ENCODE measurements at places on chromosomes 12 and 14.
A peak's percentile ranks its signal among the peaks of the same experiment; 100 is the strongest.

GRCh38 chr14:55698051-55698450 lies 118.0 kb downstream of the KTN1 start:
- no peak for DNase-seq

DNA sequence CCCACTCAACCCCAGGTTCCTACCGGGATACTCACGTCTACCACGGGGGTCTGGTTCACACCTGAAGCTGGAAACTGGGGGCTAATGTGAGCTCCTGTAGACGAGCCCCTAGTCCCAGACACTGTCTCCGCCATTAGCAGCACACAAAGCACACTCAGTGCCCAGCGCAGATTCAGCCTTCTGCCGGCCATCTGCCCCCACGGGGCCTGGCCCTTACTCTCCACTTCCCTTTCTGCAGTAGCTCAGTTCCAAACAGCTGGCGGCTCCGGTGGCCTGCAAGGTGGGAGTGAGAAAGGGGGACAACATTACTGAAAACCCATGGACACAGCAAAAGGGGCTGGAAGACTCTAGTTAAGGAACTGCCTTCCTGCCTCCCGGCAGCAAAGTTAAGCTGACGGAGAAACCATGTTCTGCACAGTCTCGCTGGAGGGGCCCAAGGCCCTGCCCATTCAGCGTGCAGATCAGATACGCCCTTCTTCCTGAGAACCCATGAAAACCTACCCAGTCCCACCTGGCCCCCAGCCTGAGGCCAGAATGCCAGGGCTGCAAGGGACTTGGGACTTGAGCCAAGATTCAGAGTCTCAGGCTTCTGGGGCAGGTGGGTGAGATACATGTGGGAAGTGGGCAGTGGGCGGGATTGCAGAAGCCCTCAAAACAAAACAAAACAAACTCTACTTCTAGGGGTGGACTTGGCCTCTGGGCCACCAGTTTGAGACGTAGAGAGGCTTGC lies 2.1 kb downstream of the SLC8B1 start:
- no peak for DNase-seq

DNA sequence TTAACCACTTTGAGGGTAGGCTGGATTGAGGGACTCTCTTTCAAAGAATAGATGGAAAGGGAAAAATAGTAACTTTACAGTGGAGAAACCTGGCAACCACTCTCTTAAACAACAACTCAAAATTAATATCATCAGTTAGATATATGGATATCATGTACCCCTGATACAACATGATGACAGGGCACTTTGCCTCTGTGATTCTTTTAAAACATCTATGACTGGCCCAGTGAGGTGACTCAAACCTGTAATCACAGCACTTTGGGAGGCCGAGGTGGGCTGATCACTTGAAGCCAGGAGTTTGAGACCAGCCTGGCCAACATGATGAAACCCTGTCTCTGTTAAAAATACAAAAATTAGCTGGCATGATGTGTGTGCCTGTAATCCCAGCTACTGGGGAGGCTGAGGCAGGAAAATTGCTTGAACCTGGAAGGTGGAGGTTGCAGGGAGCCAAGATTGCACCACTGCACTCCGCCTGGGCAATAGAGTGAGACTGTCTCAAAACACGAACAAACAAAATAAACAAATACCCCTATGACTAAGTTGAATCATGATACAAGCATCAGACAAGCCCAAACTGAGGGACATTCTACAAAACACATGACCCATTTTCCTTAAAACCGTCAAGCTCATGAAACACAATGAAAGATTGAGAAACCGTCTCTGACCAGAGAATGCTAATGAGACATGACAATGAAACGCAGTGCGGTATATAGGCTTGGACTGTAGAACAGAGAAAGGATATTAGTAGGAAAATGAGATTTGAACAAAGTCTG lies 26.4 kb upstream of the SLC7A8 start:
- no peak for DNase-seq

DNA sequence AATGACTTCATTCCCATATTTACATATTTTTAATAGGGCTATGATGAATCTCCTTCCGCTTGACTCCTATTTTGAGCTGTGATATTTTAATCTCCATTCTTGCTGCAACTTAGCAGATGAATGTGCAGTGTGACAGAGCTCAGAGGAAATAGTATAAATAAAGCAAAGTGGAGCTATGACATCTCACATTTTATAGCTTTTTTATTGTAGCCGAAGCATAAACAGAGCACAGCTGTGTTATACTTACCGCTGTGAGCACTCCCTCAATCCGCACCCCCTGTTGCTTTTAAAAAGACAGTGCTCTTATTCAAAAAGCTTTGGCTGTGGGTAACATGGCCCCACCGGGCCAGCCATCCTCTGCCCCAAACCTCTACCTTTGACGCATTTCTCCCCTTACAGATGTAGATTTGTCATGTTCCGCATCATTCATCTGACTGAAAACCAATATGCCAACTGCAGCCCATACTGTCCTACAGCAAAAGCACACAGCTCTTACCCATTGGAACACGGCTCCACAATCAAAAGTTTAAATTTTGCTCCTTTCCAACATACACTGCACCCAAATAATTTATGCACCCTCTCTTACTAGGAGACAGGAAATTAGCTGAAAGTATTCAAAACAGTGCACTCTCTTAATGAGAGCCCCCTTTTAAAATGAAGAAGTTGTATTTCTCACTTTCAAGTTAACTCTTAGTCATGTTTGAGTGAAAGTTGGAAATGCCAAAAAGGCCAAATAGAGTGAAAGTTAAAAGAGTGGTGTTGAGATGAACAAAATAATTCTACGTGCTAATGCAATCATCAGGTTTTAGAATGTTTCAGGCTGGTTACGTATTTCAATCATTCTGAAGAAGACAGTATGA lies 429.3 kb upstream of the SOX5 start:
- DNase-seq: no peak

GRCh38 chr12:50979369-50980052 lies 27.2 kb downstream of the HIGD1C start:
- DNase-seq: no peak

DNA sequence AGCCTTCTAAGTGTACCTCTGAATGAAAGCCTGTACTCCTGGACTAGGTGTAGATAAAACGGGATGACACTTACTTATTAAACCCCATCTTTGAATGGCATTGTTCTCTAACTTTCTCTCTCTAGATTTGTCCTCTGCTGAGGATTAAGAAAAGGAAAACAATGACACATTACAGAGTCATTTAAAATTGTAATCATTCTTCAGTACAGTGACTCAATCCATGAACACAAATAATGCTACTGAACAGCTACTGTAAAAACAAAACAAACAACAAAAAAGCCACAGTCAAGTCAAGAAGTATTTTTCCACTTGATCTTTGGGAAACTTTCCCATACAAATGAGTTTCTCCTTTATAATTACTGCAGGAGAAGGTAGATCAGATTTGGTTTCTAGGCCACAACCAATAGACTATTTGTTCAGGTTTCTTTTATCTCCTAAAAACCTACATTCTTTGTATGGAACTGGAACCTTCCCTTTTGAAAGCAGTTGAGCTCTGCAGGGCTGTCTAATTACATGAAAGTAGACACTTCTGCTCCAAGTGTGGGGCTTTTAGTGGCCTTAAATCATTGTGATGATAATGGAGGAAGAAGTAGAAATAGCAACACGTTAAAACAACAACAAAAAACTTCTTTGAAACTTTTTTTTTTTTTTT lies 219.1 kb downstream of the ESR2 start:
- DNase-seq: no peak

DNA sequence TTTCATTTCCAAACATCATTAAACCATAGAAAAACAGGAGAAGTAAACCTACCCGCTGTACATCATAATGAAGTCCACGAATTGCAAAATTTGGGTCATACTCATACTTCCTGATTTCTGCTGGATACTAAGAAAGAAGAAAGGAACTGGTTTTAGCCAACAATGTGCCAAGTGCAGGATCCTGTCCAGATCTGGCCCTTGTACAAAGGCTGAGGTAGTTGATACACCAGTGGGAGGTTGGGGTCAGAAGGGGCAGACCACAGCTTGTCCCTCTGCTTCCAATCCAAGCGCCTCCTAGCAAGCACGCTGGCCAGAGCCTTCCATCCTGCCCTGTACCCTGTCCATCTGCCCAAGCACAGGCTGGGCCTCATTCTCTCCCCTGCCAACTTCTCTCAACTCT lies 34.2 kb downstream of the NT5DC3 start:
- no peak for DNase-seq

- DNase-seq: no peak
Observed at GRCh38 chr14:67633451-67634147, 13.9 kb downstream of the ARG2 start.

DNA sequence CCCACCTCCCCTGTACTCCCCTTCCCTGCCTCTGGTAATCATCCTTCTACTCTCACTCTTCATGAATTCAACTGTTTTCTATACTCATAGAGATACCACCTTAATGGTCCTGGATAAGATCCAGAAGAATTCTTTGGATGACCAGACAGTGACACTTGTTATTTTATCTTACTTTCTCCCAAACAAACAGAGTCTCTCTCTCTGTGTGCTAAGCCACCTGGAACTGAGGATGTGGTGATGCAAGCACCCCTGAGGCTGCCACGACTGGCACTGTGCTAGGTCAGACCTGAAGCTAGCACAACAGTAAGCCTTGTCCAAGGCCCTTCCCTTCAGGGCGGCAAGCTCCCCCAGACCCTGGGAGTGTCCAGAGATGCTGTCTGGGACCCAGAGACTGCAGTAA lies 250.2 kb downstream of the C12orf50 start:
- no peak for DNase-seq

DNA sequence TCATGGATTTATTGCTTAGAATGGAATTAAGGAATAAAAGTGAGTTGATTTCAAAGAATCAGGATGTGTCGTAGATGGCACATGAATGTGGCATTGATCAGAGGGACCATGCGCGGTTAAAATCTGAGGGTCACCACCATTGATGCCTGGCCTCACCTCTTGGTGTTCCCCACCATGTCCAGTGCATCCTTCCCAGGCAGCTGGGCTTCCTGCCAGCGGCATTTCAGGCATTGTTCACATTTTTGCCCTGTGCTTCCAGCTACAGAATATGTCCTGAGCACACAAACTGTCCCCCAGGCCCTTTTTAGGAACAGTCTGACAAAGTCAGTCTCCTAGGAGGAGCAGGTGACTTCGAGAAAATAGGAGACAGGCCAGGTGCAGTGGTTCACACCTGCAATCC lies 42.0 kb upstream of the TSPAN9 start:
- no peak for DNase-seq

- DNase-seq: peak; percentile 48
Observed at GRCh38 chr12:22543246-22544037, 900 bp downstream of the C2CD5 start.

- no peak for DNase-seq
Observed at GRCh38 chr12:70553391-70553859, 83.8 kb downstream of the PTPRB start.

GRCh38 chr14:72600551-72601330 lies 293.2 kb downstream of the DPF3 start:
- no peak for DNase-seq

GRCh38 chr14:94393474-94393873 lies 5.1 kb upstream of the SERPINA1 start:
- no peak for DNase-seq

DNA sequence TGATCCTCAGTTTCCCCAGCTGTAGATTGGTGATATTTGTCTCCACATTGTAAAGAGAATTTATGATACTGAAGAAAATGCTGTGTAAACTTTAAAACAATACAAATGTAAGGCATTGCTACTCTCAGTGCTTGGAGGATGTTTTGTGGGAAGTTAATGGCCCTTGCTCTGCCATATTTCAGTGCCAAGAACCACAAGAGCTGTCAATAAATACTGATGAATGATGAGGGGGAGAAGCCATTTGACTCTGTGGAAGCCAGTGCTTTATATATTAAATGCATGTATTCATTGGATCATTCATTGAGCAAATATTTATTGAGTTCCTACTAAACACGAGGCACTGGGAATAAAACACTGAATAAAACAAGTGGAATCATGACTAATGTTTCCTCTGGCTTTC lies 30.8 kb downstream of the CACNA1C start:
- no peak for DNase-seq

DNA sequence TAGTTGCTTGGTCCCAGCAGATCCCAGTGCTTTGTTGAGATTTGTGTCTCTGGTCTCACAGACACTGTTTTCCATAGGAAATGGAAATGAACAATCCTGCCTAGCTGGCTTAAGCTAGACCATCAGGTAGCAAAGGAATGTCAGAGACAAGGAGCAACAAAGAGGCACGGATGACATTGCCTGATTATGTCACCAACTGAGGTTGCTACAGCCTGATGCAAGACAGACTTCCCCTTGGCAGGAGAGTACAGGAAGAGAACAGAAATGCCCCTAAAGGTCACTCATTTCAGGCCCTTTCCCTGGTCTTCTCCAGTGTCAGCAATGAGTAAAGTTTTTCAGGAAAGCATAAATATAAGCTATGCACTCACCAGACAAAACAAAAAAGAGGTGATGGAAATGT lies 2.0 kb upstream of the PRB2 start:
- DNase-seq: no peak

All from activated T-cell treated with anti-CD3 and anti-CD28 coated beads, Interleukin-2, amount 50 U/mL, for 1 hour (primary cell).